ENCODE measurements at places on chromosomes 13 and 19.

GRCh38 chr13:32019612-32020233 is 11.9 kb upstream of the FRY start:
- no peak for DNase-seq

GRCh38 chr13:110209950-110210603 is 96.9 kb downstream of the COL4A1 start:
- no peak for DNase-seq

DNA sequence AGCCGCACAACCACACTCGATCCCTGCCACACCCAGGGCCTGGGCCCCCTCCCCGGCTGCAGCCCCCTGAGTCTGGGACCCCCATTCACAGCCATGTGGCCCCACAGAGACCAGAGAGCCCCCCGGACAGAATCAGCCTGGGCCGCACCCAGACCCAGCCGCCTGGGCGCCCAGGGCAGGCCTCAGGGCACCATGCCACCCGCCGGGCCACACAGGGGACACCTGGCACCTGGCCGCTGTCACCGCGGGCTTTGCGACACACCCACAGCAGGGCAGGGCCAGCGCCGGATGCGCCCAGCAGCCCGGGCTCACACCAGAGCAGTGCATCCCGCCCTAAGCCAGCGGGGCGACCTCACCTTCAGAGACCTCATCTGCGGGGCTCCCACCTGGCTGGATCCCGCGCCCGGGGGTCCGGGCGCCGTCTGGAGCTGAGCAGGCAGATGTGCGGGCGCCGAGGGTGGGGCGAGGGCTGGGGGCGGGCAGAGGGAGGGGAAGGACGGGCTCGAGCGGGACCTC is 443 bp downstream of the TBXA2R start:
- DNase-seq, result no peak

DNA sequence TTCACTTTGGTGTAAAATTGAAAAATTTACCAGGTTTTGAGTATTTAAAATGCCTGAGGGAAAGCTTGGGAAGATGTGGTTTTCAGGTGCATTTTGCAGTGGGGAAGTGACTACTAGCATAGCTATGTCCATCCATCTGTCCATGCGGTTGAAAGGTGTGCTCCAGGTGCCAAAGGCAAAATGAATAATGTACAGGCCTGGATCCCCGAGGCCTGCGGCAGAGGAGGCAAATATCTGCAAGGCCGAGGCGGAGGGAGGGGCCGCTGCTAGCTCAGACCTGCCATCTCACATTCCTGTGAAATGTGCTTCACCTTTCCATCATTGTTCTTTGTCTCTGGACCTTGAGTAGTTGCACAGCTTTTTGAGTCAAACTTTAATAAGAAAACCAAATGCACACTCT is 65.5 kb downstream of the ERCC5 start:
- DNase-seq, result no peak
